Activated naive CD8-positive, alpha-beta T cell treated with anti-CD3 and anti-CD28 coated beads for 36 hours (primary cell): ENCODE measurements at places on chromosomes 12 and 14.

- no peak for DNase-seq
Measured at GRCh38 chr12:104458694-104459367, 2.1 kb downstream of the CHST11 start.

DNA sequence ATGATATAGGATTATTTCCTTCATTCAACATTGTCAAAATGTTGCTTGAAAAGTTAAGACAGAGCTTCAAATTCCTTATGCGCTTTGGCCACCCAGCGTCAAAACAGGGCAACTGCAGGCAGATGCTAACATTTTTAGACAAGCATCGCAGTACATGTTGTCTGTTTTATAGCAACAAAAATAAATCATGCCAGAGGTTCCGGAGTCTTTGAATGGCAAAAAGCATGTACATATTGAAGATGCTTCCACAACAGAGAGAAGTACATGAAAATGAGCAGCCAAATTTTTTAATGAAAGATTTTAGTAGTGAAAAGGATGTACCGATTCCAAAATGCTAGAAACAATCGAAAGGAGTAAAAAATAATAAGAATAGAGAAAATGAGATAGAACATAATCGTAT, 49.8 kb upstream of the USP15 start:
- peak; percentile 15 for DNase-seq

DNA sequence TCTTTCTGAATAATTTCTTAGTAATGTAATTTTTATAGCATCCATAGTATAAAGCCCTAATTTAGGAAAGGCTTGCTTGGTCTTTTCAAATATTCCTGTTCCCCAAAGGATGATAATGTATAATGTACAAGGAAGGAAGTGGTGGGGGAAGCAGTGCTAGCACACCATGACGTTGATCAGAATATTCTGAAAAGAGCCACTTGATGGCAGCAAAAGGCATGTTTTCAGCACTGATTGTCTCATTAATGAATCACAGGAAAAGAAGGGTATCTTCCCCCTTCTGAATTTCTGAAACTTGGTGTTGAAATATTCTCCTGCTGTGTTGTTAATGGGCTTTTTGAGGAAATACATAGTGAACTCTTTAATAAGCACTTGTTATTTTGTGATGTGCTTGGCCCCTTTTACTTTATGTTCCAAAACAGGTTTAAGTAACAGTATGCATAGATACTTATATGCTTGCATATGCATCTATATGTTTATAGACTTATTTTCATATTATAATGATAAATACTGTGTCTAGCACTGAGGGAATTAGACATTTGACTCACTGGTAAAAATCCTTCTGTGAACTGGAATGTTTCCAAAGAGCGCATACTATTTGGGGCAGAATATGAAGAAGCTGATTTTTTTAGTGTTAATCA, 122.0 kb downstream of the TMEM117 start:
- peak; percentile 2 for DNase-seq

- DNase-seq = no peak
Measured at GRCh38 chr12:132068250-132068649, 75.9 kb downstream of the DDX51 start.

GRCh38 chr12:5487948-5488625, 56.2 kb downstream of the NTF3 start:
- DNase-seq = no peak

GRCh38 chr12:18297902-18298301, 36.6 kb downstream of the PIK3C2G start:
- DNase-seq = no peak

GRCh38 chr12:9793779-9794395, 33.2 kb upstream of the CD69 start:
- no peak for DNase-seq

- peak; percentile 76 for DNase-seq
Measured at GRCh38 chr14:105059035-105059924, 6.0 kb downstream of the GPR132 start.

DNA sequence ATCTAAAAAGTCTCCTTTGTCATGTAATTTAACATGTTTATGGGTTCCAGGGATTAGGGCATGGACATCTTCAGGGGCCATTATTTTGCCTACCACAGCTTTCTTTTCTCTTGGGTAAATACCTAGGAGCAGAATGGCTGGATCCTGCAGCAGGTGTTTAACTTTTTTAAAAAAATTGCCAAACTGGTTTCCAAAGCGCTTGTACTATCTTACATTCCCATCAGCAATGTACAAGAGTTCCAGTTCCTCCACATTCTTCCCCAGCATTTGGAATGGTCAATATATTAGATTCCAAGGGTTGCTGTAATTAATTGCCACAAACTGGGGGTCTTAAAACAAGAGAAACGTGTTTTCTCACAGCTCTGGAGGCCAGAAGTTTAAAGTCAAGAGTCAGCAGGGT, 27.7 kb upstream of the MYL2 start:
- DNase-seq = no peak

- no peak for DNase-seq
Measured at GRCh38 chr12:8226355-8226754, 1.1 kb downstream of the FAM90A1 start.

DNA sequence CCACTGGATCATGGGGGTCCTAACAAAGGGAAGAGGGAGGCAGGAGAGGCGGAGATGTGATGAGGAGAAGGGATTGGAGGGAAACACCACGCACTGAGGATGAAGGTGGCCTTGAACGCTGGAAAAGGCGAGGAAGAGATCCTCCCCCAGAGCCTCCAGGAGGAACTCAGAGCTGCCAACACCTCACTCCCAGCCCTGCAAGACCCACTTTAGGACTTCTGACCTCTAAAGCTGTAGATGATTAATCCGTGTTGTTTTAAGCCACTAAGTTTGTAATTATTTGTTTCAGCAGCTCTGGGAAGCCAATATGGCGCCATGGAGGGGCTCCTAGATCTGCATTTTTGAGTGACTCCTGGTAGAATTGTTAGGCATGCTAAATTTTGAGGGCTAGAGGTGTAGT, 74.6 kb upstream of the CEP83 start:
- no peak for DNase-seq

DNA sequence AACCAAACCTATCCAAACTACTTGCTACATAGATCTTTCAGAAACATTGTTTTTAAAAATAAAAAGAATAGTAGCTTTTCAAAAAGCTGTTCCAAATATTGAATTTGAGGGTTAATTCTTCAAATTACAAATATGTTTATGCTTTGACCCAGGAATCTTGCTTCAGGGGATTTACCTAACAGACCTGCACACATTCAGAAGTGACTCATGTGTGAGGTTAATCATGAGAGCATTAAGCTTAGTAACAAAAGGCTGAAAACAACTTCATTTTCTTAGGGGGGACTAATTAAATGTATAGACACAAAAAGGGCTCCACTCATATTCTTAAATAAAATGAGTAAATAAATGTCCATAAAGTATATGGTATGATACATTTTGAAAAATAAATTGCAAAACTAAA, 672.4 kb upstream of the FLRT2 start:
- no peak for DNase-seq

- DNase-seq = no peak
Measured at GRCh38 chr14:76773956-76774820, 12.9 kb downstream of the VASH1 start.

- DNase-seq = no peak
Measured at GRCh38 chr14:73283608-73284379, 46.5 kb downstream of the PAPLN start.

GRCh38 chr12:86663173-86663572, 407.0 kb upstream of the MGAT4C start:
- DNase-seq = no peak

DNA sequence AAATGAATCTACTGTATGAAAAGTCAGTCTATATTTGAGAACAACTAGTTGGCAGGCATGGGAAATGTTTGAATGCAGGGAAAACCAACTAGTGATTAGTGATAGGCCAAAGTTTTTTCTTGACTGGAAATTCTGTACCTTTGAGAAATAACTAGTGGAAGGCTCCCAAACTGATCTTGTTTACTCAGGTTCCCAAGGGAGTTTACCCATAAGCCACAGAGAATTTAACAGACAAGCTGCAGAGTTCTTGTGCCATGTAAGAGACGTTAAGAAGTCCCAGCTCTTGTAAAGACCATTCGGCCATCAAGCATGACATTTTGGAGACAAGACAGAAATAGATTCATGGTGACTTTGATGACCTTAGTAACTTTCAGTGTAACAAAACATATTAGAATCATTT, 1882.8 kb upstream of the SEL1L start:
- DNase-seq = no peak

DNA sequence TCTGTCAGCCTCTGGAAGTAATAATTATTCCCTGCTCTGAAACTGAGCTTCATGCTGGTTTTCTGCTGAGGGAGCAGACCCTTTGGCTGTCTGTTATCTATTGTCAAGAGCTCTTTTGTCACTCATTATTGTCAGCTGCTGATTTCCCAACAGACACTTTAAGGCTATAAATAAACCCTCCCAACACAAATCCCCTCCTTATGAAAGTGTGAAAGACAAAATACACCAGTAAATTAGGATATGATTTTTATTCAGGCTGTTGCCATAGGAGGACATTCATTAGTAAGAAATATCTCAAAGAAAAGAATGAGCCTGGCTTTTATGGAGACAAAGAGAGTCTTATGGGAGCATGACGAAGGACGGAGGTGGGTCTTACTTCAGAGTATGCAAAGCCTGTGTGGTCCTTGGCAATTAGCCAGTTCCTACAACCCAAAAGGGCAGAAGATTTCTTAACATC, 180.8 kb downstream of the CRADD start:
- DNase-seq = no peak

- DNase-seq = no peak
Measured at GRCh38 chr14:64948612-64949210, 6.2 kb upstream of the GPX2 start.

DNA sequence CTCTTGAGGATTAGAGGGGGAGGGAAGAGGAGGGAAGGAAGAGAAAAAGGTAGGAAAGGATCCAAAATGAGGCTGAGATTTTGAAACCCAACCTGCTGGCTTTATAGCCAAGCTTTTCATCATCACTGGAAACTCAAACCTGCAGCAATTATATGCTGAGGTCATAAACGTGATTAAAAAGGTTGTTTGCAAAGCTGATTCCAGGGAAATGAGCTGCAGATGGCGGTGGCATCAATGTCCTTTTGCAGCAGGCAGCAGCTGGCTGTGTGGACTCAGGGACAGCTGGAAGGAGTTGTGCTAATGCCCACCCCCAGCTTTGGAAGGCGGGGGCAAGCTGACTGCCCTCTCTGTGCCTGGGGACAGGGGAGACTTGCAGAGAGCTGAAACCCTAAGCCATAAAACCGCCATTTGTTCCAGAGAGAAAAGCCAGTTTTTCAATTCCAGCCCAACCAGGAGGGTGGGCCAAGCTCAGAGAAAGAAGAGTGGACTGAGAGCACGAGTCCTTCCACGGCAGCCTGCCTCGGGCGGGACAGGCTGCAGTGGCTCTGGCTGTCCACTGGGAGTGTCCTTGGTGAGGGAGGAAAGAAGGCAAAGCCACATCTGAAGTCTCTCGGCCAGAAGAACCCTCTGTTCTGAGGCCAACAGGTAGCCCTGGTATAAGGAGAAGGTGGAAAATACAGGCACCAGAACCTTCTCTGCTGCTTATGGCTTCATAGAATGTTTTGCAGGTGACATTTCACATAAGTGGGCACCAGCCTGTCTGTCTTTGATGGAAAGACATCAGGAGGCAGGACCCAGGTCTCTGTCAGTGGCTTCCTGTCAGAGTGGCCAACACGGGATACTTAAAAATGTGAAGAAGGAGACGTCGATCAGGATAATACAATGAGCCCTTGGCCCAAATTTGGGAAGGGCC, 90.7 kb downstream of the SINHCAF start:
- no peak for DNase-seq

DNA sequence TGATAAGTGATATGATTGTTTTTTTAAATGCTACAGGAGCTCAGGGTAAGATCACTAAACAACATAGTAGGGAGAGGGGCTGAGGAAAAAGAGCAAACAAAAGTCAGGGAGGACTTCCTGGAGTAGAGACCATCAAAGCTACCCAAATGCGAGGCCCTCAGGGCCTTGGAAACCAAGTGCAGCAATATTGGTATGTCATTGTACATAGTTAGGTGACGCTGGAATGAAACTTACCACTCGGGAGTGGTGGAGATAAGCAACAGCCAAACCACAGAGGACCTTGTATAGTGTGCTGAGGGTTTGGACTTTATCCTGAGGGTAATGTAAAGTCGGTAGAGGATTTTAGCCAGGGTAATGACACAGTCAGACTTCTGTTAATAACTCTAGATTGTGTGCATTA, 13.8 kb downstream of the KITLG start:
- DNase-seq = no peak

DNA sequence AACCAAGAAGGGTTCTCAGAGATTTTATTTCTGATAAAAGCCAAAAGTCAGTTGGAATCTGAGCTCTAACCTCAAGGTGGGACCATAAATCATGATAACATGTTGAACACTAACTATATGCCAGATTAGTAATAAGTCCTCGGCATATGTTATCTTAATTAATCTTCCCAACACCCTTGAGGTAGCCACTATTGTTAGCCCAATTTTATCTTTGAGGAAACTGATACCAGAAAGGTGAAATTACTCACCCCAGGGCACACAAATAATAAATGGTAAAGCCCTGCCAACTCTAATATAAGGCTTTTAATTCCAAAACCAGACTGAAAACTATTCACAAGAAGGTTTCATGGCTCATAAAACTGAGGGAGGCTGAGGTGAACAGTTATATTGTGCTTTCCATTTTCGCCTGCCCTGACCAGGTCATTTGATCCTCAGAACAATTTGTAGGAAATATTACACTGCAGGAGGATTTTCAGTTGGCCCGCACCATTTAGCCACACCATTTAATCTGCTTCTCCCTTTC, 16.1 kb upstream of the NUAK1 start:
- no peak for DNase-seq

- DNase-seq = no peak
Measured at GRCh38 chr14:105493921-105494605, 3.0 kb downstream of the TEDC1 start.

GRCh38 chr14:98962118-98962517, 309.9 kb downstream of the BCL11B start:
- DNase-seq = no peak

GRCh38 chr12:58425481-58426392, 484.4 kb downstream of the ATP23 start:
- DNase-seq = no peak

- no peak for DNase-seq
Measured at GRCh38 chr14:82047777-82048470, 514.3 kb upstream of the SEL1L start.

DNA sequence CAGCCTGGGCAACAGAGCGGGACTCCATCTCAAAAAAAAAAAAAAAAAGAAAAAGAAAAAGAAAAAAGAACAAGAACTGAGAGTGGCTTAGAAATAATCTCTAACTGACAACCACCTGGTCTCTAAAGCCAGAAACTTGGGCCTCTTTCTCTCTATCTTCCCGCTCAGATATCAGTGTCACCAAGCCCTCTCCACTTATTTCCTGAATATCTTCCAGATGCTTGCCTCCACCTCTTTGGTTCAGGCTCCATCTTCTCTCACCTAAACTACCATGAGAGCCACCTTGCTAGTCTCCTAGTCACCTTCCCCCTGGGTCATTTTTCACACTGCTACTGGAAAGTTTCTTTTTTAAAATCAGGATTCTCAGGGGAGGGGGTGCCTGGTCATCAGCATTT, 1.8 kb upstream of the TM9SF1 start:
- DNase-seq = no peak
